ENCODE measurements at places on chromosomes 5 and 9.

DNA sequence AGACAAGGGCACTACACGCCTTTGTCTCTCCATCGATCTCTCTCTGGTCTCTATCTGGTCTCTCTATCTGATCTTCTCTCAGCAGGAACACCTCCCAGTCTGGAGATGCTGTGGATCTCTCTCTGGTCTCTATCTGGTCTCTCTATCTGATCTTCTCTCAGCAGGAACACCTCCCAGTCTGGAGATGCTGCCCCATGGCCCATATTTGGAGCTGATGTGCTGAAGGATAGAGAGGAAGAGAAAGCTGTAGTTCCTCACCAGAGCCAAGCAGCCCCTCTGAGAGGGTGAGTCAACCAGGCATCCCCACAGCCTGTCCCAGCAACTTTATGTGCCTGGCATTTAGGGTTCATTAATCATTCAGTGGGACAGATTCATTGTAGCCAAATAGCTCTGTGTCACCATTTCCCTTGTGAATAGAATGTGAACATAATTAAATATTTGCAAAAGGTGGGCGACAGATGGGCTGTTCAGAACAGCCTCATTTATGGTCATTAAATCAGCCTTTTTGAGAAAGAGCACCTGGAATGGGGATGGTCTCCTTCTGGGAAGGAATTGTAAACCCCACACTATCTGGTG is 189.3 kb upstream of the MAST4 start:
- no peak for DNase-seq

DNA sequence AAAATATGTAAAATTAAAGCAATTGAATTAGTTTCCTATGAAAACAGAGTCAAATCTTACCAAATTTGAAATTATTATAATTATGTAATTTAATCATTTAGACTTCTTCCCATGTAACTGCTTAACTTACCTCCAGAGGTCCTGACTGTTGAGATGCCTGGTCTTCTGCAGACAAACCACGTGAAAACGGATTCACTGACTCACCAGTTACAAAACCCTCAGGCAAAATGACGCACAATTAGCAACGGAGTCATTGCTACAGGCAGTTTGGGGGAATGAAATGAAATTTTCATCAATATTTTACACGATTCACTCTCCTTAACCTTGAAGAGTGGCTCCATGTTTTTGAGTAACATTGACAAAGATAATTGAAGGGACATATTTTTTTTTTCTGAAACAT is 460.8 kb downstream of the MTRR start:
- DNase-seq = no peak

DNA sequence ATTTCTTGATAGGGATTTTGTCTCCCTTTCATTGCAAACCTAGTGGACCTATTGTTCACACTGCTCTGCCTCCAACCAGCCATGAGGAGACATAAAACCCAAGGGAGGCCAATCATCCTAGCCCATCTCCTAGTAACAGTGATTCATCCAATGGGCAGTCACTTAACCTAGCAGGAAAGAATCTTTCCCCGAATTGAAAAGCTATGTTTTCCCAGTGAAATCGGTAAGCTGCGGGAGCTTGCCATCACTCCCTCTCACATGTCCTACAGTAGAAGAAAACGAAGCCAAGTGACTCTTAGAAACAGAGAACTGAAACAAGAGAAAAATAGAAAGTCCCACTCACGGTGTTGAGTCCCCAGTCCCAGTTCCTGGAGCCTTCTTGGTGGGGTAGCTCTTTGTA is 123.3 kb downstream of the SUSD1 start:
- no peak for DNase-seq

DNA sequence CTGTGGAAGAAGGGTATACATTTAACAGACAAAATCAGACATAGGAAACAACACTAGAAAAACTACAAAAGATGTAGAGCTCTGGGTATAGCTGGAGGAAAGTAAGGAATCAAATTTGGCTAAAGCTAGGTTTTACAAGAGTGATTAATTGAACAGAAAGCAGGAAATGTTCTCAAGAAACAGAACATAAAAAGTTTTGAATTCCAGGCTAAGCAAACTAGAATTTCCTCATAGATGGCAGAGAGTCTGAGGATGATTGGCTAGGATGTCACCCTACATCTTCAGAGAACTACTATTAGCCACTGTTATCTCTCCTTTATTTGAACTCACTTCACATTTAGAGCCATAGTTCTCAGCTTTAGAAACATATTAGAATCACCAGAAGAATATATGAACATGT is 502.1 kb upstream of the PAPPA start:
- no peak for DNase-seq

DNA sequence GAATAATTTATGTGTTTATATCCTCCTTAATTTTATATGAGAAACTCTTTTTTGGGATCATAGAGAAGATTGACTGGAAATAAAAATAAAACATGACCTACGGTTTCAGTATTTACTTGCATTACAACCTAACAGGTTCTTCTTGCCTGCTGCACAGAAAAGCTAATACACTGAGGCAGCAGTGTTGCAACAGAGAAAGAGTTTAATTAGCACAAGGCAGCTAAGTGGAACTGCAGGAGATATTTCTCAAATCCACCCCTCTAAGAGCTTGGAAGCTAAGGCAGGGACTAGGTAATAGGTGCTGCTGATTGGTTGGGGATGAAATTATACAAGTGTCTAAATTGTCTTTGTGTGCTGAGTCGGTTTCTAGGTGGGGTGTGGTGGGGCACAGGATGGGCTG is 380.9 kb downstream of the DIRAS2 start:
- no peak for DNase-seq

GRCh38 chr5:7759951-7760580 is 90.9 kb downstream of the CFAP90 start:
- no peak for DNase-seq

Data from kidney epithelial cell (primary cell).